ENCODE measurements at places on chromosomes 2 and 18.

- DNase-seq = no peak
Measured at GRCh38 chr2:161710131-161710915, 86.1 kb downstream of the SLC4A10 start.

DNA sequence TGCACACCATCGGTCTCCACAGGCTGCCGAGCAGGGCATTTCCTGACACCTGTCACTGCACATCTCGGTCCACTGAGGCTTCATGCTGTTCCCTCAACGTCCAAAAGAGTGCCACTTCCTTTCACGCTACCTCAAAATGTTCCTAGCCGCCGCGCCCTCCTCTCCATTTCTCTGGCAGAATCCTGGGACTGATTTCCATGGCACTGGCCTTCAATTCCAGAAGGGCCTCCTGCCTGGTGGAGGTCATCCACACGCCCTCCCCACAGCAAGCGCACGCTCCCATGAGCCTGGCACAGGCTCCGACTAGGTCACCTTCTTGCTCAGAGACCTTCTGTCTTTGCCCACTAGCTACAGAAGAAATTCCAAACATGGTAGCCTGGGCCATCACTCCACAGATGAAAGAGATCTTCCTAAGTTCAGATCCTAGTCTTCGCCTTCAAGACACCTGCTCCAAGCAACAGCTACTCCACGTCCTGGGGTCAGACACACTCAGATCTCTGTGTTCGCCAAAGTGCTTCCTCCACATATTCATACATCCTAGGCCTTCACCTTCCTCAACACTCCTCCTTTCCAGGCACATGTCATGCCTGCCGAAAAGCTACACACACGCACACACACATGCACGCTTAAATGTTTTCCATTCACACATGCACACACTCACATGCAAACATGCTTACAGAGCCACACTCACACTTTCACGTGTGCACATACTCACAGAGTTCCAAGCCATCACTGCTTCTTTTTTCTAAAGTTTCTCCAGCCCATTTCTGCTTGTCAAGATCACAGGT is 94.0 kb downstream of the PXDN start:
- no peak for DNase-seq

DNA sequence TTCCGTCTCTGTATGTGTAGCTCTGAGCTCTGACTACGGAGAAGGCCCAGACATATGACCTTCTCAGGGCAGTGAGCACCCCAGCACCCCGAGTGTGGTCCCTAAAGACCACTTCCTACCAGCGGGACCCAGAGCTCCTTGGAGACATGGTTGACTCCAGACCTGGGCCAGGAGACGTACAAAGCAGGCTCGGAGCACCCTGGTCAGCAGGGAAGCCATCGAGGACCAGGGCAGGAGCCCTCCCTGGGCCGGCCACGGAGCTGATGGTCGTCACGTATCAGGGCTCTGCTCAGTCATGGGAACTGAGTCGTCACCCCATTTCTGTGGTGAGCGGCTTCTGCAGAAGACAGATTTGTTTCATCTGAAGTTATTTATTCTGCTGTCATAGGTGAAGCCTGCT is 12.8 kb upstream of the NEU4 start:
- no peak for DNase-seq

DNA sequence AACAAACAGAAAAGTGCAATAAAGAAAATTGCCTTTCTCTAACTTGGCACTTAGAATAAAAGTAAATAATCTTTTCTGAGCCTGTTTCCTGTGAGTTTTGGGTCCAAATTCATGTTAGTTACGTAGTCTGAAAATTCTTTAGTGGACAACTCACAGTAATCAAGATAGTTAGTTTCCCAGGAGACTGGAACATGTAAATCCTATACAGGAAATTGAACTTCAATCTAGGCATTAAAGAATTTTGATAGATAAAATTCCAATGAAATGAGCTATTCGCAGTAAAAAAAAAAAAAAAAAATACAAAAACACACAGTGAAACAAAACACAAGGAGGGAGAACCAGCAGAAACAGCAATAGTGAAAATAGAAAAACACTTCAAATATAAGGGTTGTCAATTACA is 83.8 kb upstream of the REG3G start:
- DNase-seq = no peak

DNA sequence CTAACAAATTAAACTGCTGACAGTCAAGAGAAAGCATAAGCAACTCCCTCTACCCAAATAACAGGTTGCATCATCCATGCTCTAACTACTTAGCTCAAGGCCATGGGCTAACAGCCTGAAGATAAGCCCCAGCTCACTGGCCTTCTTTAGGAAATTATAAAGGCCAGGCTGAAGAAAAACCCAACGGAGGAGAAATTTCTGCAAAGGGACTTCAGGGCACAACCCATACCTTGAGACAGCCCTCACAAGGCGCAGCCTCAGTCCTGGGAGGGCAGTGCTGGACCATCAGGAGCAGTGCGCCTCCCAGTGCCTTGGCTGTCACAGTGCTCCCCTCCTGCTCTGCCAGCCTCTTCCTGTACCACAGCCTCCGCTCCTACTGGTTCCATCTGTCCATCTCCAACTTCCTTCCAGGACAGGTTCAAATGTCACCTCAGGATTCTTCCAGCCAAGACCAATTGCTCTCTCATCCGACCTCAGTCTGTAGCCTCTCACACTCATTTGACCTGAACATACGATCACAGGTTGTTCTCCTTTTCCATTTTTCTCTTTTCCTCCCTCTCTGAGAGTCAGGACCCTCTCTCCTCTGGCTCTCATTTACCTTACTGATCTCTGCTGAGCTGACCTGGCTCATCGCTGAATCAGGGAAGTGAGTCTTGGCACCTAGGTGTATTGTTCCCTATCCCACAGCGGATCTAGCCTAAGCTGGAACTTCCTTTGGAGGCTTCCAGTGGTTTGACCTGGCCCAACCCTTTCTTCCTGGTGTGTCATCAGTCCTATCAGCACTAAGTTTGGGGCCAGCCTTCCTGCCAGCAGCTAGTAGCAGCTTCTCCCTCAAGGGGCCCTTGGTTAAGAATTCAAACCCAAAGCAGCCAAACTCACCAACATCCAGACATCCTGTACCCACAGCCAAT is 1.9 kb downstream of the MCFD2 start:
- no peak for DNase-seq

DNA sequence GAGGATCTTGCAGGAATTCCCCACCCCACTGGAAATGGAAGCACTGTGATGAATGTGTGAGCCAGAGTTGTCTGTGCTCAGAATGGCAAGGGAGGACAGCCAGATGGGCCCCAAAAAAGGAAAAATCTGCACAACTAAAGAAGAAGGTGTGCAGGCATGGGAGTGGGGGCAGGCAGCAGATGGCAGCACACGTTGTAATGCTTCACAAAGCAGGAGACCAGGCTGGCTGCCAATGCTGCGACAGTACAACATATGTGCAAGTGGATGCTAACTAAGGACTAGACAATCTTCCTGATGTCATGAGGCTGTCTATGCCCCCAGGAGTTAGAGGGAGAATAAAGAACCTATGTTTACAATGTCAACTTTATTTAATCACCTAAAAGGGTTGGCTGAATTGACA is 27.2 kb downstream of the ST6GAL2 start:
- no peak for DNase-seq

- DNase-seq = peak; percentile 12
Measured at GRCh38 chr2:70643715-70644114, 90.1 kb upstream of the TGFA start.

Data from NCI-H1105 treated with DMSO at 0.1 percent for 48 hours (cell line).